Stimulated activated CD8-positive, alpha-beta memory T cell treated with anti-CD3 and anti-CD28 coated beads, Interleukin-2, amount 100 ng/mL, for 1 hour (primary cell): ENCODE measurements at places on chromosomes 13 and 19.

DNA sequence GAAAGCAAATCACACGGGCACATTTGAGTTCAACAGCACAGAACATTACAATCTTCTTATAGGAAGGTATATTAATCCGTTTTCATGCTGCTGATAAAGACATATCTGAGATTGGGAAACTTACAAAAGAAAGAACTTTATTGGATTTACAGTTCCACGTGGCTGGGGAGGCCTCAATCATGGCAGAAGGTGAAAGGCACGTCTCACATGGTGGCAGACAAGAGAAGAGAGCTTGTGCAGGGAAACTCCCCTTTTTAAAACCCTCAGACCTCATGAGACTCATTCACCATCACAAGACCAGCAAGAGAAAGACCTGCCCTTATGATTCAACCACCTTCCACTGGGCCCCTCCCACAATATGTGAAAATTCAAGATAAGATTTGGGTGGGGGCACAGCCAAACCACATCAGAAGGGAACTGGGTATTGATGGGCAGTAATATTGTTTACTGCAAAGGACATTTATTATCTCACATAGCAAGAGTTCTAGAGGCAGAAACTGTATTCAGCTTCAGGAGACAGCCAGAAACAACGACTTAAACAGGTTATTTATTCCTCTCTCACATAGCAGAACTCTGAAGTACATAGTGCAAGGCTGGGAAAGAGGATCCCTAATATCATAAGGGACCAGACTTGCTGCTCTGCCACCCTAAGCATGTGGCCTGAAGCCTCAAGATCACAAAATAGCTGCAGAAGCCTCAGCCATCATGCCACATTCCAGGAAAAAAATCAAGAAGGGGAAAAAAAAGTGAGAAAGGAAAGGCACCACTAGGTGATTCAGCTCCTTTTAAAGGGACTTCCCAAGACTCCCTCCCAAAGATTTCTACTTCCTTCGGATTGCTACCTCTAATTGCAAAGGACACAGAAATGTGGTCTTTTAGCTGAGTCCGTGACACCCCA, 23.1 kb downstream of the FXYD5 start:
- DNase-seq, result no peak

DNA sequence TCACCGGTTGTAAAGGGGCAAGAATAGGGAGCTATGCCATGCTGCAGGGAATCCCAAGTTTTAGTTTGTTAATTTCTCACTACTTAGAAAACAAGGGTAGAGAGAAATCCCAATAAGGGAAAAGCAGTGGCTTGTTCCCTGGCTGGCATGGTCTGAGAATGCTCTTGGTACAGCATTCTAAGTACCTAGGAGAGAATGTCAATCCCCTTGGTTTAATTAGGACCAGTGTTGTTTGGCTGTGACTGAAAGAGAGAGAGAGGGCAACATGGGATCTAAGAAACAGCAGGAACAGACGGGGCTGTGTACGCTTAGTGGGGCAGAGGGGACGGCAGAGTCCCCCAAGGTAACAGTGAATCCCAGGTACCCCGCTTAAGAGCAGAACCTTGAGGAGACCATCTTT, 228.8 kb downstream of the PCDH9 start:
- no peak for DNase-seq

- no peak for DNase-seq
Observed at GRCh38 chr19:2235381-2236063, 607 bp downstream of the PLEKHJ1 start.

- no peak for DNase-seq
Observed at GRCh38 chr13:95494082-95494681, 58.3 kb upstream of the CLDN10 start.

- no peak for DNase-seq
Observed at GRCh38 chr19:48271531-48272151, 1.8 kb downstream of the ZNF114 start.
